Mesenteric fat pad (tissue), 1 donor: ENCODE measurements at places on chromosomes 7 and 10.

GRCh38 chr10:64118736-64119135 lies 597.5 kb downstream of the REEP3 start:
- no peak for DNase-seq

DNA sequence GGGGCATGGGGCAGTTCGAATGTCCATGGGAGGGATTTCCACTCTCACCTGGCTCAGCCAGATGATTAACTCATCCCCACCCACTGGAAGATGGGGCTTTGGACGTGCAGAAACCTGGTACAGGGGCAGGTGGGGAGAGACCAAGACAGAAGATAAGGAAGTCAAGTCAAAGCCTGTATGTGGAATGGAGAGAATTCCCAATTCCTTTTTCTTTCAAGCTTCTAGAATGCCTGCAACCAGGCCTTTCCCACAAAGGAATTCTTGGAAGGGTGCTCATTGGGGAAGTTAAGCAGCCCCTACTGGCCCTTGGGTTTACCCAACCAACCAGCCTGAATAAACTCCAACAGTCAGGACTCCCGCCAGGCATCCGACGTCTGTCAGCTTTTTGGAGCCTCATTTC lies 39.1 kb downstream of the CCM2 start:
- no peak for DNase-seq

DNA sequence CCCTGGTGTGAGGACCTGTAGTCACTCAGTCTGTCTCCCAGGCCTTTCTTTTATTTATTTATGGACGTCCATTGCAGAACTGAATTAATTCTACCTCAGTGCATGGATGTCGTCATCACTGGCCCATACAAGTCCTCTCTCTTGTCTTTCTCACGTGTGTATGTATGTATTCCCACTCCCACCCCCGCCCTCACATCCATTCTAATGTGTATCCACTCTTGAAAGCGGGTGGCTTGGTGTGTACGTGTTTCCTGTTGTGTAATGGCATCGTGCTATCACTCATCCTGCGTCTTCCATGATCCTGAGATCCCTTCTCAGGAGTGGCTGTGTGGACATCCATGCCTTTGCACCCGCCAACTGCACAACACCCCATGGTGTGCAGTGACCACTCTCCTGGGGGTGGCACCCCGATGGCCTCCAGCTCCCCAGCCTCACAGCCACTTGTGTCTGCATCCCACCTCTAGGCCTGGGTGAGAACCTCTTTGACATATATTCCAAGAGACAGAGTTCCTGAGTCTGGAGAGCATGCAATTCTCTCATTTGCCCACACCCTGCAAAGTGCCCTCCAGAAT lies 3.0 kb upstream of the AOC1 start:
- DNase-seq, result no peak

- no peak for DNase-seq
Observed at GRCh38 chr7:31707089-31707488, 20.1 kb downstream of the PPP1R17 start.

DNA sequence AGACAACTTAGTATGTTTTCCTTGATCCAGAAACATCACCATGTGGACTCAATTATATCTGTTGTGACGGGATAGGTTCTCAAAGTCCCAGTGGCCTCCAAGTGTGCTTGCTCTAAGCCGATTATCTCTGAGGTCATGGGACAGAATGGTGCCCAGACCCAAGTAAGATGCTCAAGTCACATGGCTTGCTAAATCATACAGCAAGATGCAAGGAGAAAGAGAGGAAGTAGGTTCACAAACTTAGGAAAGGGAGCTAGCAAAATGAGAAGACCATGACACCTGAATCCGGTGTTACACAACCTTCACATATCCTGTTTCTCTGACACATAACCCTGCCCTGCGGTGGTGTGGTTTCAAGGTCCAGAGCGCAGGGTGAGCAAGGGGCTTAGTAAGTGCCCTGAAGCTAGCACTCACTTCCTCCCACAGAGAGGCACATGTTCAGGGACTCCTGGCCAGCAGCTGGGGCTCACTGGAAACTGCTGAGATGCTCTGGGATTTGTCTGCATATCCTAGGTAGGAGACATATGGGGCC lies 590.9 kb upstream of the ANKRD30A start:
- no peak for DNase-seq

- DNase-seq, result no peak
Observed at GRCh38 chr7:137371616-137372015, 28.1 kb upstream of the PTN start.

DNA sequence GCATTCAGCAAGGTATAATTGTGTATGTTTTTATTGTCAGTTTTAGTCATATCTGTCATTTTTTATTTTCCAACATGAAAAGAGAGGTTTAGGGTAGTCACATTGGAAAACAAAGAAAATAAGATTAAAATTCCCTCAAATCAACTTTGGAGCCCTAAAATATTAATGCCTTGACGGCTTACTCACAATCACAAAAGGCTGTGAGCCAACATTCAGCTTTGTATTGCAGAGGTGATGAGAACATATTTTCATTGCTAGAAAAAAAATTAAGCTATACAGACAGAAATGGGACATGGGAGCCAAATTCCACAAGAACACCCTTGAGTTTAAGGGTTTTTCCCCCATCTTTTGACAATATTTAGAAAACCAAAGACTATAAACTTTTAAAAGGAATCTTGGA lies 30.2 kb downstream of the CALD1 start:
- no peak for DNase-seq

GRCh38 chr7:128155100-128155740 lies 85.9 kb upstream of the LEP start:
- DNase-seq, result peak; percentile 75

DNA sequence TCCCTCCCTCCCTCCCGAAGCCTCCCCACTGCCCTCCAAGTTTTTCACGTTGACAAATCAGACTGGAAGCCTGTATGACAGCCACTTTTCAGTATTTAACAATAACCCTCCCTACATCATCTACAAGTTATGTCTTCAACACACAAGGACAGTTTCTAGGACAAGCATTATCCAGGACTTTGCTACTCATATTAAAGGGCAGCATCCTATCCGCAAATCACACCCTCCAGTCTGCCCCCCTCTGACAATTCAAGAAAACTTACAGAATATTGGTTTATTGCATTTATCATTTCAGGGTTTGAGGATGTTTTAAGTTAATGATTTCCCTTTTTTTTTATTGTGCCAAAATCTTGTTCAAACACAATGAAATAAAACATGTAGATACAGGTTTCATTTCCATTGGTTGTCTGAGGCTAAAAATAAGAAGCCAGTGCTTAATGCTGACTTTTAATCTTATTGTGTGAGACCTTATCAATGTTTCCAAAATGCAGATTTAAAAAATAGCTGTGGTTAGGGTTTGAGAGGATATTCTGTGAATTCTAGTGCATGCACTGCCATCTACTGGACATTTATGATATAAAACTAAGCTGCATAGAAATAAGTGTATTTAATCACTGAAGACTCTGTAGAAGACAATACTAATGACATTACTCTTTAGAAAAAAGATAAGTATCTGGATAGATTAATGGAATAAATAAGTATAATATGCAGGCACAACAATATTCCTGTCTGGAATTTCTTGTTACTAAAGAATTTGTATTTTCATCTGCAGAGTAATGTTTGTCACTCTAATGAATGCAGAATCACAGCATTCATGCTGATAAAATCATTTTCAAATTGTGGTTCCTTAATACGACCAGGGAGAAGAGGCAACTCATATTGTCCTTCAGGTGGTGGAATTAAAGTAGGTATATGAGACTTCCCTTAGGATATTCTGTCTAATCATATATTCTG lies 64.1 kb downstream of the CAV1 start:
- DNase-seq, result no peak

DNA sequence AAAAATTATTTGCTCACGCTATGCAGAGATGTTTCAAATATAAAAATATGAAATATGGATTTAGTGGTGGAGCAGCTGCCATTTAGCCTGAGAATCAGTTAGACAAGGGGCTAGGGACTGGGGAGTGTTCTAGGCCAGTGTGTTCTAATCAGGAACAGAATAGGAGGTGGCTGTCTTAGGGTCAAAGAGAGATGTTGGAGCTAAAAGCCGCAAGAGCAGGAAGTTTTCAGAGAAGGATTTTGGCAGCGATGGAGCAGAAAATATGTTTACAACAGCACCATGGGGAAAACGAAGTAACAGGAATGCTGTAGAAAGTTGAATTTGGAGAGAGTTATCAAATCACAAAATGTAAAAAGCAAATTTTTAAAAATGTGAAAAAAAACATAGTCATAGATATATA lies 314.0 kb upstream of the SEMA3A start:
- DNase-seq, result no peak

DNA sequence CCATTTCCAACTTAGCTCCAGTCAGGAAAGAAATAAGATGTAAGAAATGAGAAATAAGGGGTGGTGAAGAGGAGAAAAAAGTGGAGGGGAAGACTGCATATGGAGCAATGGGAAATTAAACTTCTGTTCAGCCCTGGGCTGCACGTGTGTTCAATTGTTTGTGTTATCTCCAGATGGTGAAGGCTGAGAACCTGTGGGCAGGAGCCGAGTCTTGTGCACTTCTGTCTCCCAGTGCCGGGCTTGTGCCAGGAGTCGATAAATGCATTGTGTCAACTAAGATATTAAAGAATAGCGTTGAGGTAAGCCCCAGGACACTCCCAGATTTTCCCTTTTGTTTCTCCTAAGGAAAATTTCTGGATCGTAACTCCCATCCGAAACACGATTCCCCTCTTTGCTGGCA lies 98.2 kb downstream of the PRLHR start:
- DNase-seq, result no peak

DNA sequence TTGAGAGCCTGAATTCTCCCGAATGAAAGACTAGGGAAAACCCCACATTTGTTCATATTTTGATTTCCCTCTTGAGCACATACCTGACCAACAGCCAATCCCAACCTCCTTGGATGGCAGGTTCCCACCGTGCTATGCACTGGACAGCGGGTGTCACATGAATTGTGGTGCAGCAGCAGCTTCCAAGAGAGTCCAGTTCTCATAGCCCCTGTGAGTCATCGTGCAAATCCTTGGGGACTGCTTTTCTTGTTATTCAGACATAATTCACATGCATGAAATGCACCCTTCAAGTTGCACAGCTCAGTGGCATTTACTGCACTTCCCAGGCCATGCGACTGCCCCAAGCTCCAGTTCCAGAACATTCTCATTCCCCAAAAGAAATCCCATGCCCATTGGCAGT lies 67.8 kb upstream of the PPP2R2D start:
- DNase-seq, result no peak

- DNase-seq, result no peak
Observed at GRCh38 chr10:111247781-111248389, 171.1 kb downstream of the ADRA2A start.

DNA sequence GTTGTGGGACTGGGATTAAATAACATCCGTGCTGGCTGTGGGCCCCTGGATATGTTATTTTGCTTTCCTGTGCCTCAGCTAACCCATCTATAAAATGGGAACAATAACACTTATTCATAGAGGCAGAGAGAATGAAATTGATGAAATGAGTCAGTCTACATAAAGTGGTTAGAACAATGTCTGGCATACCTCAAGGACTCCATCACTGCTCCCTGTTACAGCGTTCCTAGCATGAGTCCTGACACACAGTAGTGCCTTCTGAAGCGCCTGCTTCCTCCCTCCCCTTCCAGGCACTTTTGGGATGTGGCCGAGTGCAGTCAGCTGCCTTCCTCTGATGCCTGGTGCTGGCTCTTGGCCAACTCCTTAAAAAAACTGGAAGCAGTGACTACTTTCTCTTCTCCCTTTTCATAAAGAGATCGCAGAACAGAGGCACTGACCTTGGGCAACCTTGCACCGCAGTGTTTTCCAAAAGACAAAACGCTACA lies 108.4 kb upstream of the ZMIZ1 start:
- DNase-seq, result no peak

- no peak for DNase-seq
Observed at GRCh38 chr7:124686543-124687171, 78.9 kb downstream of the GPR37 start.

GRCh38 chr10:91289305-91289704 lies 68.8 kb downstream of the PCGF5 start:
- no peak for DNase-seq

- DNase-seq, result no peak
Observed at GRCh38 chr10:131561897-131562296, 250.4 kb upstream of the TCERG1L start.

GRCh38 chr10:17038627-17039026 lies 91.0 kb downstream of the CUBN start:
- no peak for DNase-seq
